Ureter (tissue), 1 donor: ENCODE measurements at places on chromosomes 7 and 10. TPM values are rescaled to one million over a fixed set of nuclear protein-coding genes. Genes with fewer than 3 reads are reported as not detected.

The INA gene
- 2.0 TPM for total RNA-seq

The PUS7 gene
- total RNA-seq, result 22.0 TPM

DNA sequence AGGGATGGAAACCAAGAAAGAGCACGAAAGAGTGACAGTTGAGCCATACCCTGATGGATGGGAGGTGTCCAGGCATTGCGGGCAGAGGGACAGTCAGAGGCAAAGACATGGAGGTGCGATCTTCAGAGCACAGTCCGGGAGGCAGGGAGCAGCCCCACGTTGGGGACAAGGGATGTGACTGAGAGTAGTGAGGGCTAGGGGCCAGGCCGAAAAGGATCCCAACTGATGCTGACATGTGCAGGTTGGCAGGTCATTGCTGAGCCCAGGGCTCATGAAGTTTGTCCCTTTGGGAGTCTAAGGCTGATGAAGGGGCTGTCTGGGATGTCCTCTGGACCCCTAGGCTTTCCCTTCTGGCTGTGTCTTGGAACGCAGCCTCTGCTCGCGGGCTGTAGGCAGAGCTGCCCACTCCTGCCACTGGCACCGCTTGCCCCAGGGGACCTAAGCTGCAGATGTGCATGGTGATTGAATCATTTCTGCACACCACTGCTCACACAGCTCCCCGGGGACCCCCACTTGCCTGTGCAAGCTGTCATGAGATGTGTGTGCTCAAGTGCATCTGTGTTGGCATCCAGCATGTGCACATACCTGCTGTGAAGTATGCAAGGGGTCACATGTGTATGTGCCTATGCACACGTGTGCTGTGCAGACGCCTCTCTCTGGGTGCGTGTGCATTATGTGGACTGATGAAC, 125.1 kb downstream of the ZMIZ1 start:
- DNase-seq, result no peak

DNA sequence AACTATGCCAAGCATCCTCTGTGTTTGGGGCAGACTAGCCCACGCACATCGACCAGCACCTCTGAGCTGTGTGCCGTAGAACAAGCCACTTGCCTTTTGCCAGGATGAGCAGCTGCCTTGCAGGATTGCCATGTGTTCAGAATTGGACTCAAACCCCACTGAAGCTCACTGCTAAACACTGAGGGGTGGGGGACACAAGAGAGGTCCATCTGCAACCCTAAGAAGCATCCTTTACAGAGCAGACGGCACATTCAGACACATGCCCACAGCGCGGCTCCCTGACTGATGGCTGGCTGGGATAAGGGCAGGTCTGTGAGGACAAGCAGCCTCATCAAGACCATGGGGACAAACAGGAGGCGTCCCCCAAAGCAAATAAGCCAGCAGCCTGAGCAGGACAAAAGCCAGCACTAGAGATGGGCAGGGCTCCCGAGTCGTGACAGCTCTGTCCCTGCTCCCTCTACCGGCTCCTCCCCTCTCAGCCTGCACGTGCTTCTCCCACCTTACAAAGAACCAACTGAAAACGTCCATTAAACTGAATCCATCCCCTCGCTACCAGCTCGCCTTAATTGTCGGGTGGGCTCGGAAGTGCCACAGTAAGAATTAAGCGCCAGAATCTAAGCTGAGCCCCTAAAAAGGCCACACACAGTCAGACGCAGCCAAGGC, 114.2 kb downstream of the PRKAG2 start:
- DNase-seq, result no peak

- DNase-seq, result no peak
These were observed 164.3 kb downstream of the JAZF1 start for GRCh38 chr7:28016297-28016696.

DNA sequence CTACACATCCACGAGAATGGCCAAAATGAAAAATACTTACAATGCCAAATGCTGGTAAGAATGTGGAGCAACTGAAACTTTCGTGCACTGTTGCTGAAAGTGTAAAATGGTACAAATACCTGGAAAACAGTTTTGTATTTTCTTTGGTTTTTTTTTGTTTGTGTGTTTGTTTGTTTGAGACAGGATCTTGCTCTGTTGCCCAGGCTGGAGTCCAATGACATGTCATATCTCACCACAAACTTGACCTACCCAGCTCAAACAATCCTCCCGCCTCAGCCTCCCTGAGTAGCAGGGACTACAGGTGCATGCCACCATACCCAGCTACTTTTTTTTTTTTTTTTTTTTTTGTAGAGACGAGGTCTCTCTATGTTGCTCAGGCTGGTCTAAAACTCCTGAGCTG, 35.6 kb upstream of the CAV2 start:
- DNase-seq, result no peak

- no peak for DNase-seq
These were observed 405.7 kb downstream of the INHBA start for GRCh38 chr7:41297166-41297565.

GRCh38 chr7:142789441-142789840, 18.7 kb downstream of the PRSS2 start:
- DNase-seq, result no peak

- no peak for DNase-seq
These were observed 82.1 kb upstream of the PDGFA start for GRCh38 chr7:601595-602340.

- no peak for DNase-seq
These were observed 177.0 kb upstream of the ZMIZ1 start for GRCh38 chr10:78891741-78892140.

DNA sequence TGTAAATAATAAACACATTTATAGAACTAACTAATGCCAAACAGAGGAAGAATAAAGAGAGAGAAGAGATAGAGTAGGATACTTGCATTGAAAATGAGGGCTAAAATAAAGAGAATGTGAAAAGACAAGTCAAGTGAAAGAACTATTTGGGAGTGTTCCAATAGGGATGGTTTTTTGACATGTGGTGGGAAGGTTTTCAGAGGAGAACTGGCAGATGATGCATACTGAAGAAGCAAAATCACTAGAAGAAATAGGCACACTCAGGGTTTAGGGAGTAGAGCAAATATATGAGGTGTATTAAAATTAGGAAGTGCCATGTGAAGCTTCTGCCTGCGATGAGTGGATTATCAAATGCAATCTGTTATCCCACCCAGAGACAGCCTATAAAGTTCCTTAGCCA, 744.8 kb downstream of the REEP3 start:
- DNase-seq, result no peak

DNA sequence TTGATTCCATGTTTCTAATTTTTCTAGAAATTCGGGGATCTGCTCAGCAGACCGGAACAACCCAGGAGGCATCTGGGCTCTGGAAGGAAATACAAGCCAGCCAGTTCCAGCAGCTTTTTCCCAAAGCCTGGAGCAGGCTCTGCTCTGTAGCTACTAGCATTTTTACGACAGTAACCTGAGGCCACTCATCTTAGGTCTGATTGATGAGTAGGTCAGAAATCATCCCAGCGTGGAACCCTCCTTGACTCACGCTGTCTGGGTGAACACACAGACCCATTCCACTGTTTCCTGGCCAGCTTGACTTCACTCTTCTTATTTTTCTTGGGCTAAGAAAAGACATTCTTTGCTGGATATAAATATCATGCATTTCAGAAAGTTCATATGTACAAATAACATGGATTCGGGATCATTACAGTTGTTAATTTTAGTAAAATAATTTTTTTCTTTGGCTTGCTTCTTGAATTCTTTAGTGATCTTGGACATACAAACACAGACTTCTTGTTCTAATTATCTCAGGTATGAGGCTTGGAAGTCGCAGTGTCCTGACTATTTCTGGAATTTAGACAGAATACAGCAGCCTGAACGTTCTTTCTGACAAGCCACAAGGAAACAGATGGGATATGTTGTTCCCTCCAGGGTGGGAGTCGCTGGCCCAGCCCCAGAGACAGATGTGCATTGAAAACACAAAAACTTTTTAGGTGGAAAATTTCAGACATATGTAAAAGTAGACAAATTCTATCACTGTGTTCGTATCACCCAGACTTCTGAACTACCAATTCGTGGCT, 54.6 kb upstream of the PITRM1 start:
- no peak for DNase-seq

GRCh38 chr7:50182759-50183158, 89.7 kb upstream of the ZPBP start:
- no peak for DNase-seq

GRCh38 chr7:127587663-127588018, 570 bp upstream of the ARF5 start:
- no peak for DNase-seq
